ENCODE measurements at places on chromosomes 11 and 22.

- no peak for DNase-seq
- no peak overlapping the region for H3K4me3 ChIP-seq
- no peak overlapping the region for H3K27ac ChIP-seq
- H3K4me1 ChIP-seq: no peaks in the 10 kb centered on the region
- H3K36me3 ChIP-seq: no peaks in the 10 kb centered on the region
- no peaks in the 10 kb centered on the region for H3K27me3 ChIP-seq
Measured at GRCh38 chr22:33817512-33818127, 102.7 kb downstream of the LARGE1 start.

DNA sequence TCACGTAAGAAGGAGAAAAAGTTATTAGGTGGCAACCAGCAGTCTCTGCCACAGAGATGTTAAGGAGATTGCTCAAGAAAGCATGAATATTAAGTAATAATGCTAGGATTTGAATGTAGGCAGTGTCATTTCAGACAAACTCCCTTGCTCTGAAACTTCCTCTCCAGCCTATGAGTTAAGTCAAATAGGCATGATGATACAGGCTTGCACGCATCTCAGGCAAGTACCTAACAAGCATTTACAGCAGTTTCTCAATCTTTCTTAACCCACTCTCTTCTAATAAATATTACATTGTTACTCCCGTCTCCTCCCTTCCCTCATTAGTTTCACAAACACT, 72.7 kb downstream of the RAB38 start:
- no peaks in the 10 kb centered on the region for H3K27me3 ChIP-seq
- H3K36me3 ChIP-seq: no peaks in the 10 kb centered on the region
- H3K4me1 ChIP-seq: peaks cover 4% of the 10 kb centered on the region
- peak overlapping the region; percentile 38 for H3K27ac ChIP-seq
- DNase-seq: no peak

DNA sequence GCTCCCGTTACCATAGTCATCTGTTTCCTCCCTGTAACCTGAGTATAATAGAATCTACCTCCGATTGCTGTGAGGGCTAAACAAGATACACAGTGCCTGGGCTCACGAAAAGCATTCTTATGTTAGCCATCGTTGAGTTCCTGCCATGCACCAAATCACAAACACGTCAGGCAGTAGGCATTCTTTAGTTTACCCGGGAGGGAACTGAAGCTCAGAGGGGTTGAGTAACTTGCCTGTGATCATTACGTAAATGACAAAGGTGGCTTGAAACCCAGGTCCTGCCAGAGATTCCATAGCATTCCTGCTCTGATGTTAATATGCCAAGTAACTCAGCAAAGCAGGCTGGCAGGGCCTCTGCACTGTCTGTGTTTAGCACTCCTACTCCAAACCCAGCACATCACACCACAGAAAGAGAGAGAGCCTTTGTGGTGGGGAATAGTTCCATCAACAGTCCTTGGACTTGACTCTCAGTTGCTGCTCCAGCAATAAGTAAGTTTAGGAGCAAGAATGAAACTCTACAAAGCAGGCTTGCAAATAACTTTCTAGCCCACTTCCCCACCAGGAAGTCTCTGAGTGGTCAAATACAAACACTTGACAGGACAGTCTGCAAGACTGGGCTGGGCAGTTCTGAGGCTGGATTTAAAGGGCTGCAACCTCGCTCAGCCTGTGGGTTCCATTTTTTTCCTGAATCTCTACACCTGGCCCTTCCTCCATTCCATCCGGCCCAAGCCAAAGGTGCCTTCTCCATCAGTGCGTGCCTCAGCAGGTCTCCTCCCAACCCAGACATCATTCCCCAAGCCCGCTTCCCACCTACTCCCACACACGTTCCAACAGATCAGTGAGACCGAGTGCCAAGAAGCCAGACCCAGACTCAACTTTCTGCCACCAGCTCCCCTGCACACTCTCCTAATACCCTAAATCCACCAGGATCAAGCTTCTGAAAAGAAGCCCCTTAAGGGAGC, 1.1 kb downstream of the SCN2B start:
- H3K4me3 ChIP-seq: no peak overlapping the region
- peaks cover 10% of the 10 kb centered on the region for H3K4me1 ChIP-seq
- no peak overlapping the region for H3K27ac ChIP-seq
- no peak for DNase-seq

DNA sequence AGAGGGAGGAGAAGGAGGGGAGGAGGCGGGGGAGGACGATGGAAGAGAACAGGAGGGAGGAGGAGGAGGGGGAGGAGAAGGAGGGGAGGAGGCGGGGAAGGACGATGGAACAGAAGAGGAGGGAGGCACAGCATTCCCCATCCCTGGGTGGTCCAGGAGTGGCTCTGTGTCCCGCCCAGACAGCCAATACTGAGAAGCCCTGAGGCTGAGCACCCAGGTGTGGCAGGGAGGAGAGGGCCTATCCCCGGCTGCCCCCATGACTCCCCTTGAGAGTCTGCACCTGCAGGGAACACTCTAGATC, 717 bp downstream of the MRGPRE start:
- no peaks in the 10 kb centered on the region for H3K36me3 ChIP-seq
- no peaks in the 10 kb centered on the region for H3K4me1 ChIP-seq
- H3K27me3 ChIP-seq: peaks cover 59% of the 10 kb centered on the region
- no peak overlapping the region for H3K27ac ChIP-seq

DNA sequence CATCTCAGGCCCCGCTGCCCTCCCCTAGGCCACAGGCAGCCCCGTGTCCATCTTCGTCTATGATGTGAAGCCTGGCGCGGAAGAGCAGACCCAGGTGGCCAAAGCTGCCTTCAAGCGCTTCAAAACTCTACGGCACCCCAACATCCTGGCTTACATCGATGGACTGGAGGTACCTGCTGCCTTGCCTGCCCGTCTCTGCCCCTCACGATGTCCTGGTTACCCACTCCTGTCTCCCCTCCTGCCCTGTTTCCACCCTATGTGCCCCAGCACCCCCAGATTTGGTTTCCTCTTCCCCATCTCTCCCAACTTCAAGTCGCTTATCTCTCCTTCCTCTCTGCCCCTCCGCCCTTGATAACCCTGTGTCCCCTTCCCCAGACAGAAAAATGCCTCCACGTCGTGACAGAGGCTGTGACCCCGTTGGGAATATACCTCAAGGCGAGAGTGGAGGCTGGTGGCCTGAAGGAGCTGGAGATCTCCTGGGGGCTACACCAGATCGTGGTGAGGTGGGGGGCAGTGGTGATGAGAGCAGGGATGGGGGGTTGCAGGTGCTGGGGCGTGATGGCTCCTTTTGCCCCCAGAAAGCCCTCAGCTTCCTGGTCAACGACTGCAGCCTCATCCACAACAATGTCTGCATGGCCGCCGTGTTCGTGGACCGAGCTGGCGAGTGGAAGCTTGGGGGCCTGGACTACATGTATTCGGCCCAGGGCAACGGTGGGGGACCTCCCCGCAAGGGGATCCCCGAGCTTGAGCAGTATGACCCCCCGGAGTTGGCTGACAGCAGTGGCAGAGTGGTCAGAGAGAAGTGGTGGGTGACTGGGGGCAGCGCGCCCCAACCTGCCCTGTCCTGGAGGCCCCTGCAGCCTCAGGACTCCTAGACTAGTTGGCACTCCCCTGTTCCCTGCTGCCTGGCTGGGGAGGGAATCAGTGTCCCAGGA, 930 bp downstream of the SCYL1 start:
- H3K4me1 ChIP-seq: peaks cover 37% of the 10 kb centered on the region
- peak overlapping the region; percentile 98 for H3K4me3 ChIP-seq
- H3K27ac ChIP-seq: peak overlapping the region; percentile 10
- H3K27me3 ChIP-seq: no peaks in the 10 kb centered on the region
- peaks cover 44% of the 10 kb centered on the region for H3K36me3 ChIP-seq

DNA sequence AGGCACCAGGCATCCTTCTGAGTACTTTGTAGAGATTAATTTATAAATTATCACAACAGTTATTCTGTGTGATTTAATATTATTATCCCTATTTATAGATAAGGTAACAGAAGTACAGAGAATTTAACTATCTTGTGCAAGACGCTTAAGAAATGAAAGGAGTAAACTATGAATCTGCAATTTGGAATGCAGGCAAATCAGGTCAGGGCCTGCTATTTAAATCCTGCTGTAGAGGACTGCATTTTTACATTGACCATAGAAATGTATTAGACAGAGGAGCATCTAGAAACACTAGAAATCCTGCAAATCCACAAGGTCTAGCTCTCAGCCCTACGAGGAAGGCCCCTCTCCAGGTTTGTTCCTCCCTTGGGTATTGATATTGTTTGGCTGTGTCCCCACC, 336.2 kb downstream of the ETS1 start:
- H3K27me3 ChIP-seq: no peaks in the 10 kb centered on the region
- no peaks in the 10 kb centered on the region for H3K36me3 ChIP-seq
- no peak overlapping the region for H3K27ac ChIP-seq
- no peak overlapping the region for H3K4me3 ChIP-seq
